ENCODE measurements at places on chromosomes 4 and X.

DNA sequence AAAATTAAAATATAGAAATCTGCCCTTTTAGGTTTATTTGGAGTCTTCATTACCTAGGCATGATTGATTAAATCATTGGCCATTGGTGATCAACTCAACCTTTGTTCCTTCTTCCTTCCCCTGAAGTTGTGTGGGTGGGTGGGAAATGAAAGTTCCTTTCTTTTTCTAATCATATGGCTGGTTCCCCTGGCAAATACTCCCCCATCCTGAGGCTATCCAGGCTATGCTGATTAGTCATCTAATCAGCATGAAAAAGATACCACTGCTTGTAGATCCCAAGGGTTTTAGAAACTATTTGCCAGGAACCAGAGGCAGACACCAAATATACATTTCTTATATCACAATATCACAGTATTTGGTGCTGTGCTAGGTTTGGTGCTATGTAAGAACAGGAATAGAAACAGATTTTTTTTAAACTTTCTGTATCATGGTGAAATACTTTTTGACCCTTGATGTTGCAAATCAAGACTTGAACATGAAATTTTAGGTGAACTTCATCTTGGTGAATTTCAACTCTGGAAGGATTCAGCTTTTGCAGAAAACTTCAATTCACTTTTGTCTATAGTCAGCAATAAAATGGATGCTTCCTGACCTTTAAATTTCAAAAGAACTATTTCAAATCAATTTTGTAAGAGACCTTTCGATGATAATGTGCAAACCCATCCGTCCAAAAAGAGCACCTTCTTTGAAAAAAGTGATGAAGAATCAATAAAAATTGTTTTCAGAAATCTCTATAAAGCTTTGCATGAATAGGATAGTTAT is 71.1 kb downstream of the CCSER1 start:
- no peak for DNase-seq

GRCh38 chrX:41336447-41336846 is 2.5 kb downstream of the DDX3X start:
- no peak for DNase-seq

GRCh38 chr4:129970801-129971200 is 874.8 kb downstream of the C4orf33 start:
- DNase-seq, result no peak

DNA sequence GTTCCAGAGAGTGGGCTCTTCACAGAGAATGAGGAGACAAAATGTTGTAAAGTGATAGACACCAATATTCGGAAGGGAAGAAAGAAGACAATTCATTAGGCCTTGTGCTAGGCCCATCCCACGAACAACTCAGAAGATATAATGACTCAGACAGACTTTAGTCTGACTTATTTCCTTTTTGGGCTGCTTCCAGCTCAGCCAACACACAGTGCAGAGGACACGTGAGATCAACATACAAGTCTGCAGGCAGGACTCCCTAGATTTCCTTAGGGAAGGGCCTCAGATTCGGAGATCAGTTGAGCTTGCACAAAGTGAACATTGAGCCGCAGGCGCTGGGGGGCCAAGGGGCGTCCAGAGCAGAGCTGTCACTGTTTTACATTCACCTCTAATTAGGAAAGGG is 290.7 kb upstream of the TENM3 start:
- DNase-seq, result no peak

- DNase-seq, result no peak
These were observed 59.6 kb downstream of the USP9X start for GRCh38 chrX:41144873-41145272.

GRCh38 chr4:70559211-70559830 is 32.7 kb upstream of the AMBN start:
- peak; percentile 40 for DNase-seq

- no peak for DNase-seq
These were observed 2353.5 kb downstream of the ARAP2 start for GRCh38 chr4:33890841-33891240.

DNA sequence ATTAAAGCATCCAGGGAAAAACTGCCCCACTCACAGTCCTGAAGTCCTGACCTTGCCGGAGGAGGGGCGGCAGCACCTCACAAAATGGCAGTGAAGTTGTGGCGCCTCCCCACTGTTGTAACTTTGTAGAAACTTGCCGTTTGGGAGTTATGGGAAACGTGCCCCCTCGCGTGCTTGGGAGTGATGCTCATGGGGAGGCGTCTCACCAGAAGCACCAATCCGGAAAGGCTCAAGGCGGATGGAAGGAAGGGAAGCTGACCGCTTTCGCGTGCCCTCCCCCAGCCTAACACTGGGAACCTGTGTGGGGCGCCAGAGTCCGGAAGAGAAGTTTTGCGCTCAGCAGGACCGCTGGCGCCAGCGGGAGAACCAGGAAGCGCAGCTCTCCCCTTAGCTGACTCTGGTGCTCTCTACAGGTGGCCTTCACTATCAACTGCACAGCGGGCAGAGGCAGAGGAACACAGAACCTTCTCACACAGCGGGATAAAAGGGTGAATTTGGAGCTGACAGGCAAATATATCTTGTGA is at the start of the genes CT45A10 and SAGE1:
TSS of gene CT45A10 (minus strand) at position 151 of the 524 bp plus-strand sequence. CDS start 8,100 bp downstream, outside the sequence.
TSS of gene SAGE1 (plus strand) at position 423 of the 524 bp plus-strand sequence. CDS start 2,527 bp downstream, outside the sequence.
- peak; percentile 20 for DNase-seq

DNA sequence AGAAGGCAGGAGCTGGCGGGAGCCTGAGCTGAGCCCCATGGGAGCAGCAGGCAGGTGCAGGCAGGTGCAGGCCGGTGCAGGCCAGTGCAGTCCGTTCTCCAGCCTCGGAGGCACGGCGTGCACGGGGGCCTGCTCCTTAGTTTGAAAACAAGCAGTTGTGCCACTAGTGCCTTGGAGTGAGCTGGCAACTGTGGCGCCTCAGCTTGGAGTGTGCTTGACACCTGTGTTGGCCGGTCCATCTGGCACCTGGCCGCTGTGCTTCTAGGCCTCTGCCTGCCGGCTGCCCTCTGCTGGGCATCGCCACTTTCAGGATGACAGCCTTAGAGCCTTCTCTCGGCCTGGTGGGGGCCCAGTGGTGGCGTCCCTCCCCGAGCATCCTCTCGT is 47.9 kb downstream of the RGS12 start:
- DNase-seq, result no peak

- DNase-seq, result no peak
These were observed 417.7 kb upstream of the GALNT7 start for GRCh38 chr4:172750910-172751309.

DNA sequence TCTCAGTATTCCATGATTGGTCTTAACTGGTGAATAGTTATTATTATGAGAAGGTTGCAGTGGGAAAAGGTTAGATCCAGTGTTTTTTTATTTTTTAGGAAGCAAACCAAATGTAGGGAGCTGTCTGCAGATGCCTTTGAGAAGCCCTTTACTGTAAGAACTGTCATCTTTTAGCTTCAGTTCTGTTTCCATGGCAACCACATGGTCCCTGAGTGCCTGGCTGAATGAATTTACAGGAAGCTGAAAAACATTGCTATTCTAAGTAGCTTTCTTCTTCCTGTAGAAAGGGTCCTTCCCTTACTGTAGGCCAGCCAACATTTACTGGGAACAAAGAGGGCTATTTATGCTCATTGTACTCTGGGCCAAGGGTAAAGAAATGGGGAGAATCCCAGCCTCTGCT is 103.3 kb downstream of the DCLK2 start:
- no peak for DNase-seq

- no peak for DNase-seq
These were observed 100.9 kb upstream of the TBC1D9 start for GRCh38 chr4:140857111-140857510.

DNA sequence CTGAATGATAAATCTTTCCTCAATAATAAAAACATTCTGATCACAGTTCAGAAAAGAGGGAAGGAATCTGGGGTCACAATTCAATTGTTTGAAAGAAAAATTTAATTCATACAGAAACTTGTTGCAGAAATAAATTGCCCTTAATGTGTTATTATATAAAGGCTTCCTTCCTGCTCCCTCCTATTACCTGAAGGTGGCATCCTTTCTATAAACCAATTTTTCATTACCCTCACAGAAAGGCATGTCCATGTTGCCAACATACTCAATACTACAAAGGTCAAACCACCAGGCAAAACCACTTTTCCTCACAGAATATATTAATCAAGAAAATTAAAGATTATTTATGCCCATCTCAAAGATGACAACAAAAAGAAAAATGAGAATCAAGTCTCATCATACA is 194.3 kb upstream of the CT83 start:
- DNase-seq, result no peak

GRCh38 chrX:100995469-100995868 is 26.0 kb downstream of the ARL13A start:
- no peak for DNase-seq

DNA sequence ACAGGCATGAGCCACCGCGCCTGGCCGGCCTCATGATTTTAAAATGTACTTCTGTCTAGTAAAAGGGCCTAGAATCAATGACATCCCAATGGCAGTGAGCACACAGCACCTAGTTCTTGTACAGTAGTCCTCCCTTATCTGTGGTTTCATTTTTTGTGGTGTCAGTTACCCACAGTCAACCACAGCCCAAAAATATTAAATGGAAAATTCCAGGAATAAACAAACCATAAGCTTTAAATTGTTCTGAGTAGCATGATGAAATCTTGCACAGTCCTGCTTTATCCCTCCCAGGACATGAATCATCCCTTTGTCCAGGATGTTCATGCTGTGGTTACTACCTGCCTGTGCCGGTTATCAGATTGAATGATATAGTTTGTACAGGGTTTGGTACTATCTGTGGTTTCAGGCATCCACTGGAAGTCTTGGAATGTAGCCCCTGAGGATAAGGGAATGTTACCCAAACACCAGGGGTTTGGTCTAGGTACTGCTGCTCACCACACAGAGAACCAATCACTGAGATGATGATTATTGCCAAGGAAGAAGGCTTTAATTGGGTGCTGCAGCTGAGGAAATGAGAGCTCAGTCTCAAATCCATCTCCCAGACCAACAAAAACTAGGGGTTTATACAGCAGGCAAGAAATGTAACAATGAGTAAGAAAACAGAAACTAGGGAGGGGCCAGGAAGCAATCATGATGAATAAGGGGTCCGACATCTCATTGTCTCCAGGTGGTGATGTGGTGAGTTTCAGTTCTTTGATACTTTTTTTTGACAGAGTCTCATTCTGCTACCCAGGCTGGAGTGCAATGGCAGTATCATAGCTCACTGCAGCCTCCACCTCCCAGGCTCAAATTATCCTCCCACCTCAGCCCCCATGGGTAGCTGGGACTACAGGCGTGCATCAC is 16.2 kb upstream of the FHL1 start:
- DNase-seq, result no peak

GRCh38 chr4:174334628-174335027 is 50.9 kb downstream of the CEP44 start:
- DNase-seq, result no peak

GRCh38 chrX:21838937-21839333 is 482 bp upstream of the MBTPS2 start:
- DNase-seq, result no peak

- DNase-seq, result peak; percentile 3
These were observed 80.8 kb upstream of the IQCM start for GRCh38 chr4:149896432-149896831.

DNA sequence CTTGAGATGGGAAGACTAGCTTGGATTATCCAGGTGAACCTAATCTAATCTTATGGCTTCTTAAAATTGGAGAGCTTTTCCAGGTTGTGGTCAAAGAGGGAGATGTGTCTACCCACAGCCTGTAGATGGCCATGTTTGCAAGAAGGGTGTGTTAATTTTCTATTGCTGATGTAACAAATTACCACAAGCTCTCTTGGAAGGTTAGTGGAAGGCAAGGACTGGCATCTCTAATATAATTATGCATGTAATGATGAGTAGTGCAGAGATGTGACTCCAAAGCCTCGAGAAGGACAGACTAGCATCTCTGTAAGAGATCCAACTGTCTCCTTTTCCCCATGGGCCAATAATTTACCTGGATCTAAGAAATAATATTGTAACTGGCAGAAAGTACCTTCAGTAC is 3.2 kb upstream of the ADH1B start:
- DNase-seq, result no peak

DNA sequence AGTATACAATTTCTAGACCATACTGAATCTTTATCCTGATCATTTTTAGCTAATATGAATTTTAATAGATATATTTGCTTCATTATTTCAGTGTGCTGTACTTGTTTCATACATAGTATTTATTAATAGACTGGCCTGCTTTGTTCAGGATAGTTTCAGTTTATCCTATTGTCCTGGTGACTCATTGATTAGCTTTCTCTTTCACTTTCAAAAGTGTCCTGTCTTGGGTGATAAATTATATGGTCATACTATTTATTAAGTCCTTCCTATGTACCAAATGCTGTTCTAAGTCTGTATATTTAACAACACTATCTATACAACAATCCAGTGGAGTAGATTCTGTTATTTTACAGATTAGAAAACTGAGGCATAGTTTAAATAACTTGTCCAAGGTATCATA is 153.8 kb upstream of the RAPGEF2 start:
- DNase-seq, result no peak

DNA sequence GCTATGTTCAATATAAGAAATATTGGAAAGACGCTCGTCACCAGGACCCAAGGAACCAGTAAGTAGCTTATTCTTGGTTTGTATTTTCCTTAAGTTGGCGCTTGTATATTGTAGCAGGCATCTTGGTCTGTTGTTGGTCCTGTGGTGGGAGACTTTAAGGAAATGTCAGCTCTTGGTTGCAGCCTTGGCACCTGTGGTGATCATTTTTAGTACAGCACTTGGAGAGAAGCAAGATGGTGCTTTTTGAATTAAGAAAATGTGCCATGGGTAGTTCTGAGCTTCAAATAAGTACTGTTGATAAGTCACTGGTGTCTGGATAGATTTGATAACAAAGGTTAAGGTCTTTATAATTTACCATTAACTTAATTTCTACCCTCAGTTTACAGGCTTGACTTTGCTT is 1.1 kb downstream of the RPS3A start:
- no peak for DNase-seq

GRCh38 chrX:91414713-91415112 is 19.9 kb upstream of the PABPC5 start:
- no peak for DNase-seq

GRCh38 chr4:161189286-161190134 is 974.3 kb downstream of the FSTL5 start:
- no peak for DNase-seq

GRCh38 chr4:109701566-109702410 is 1.5 kb downstream of the CASP6 start:
- DNase-seq, result no peak

DNA sequence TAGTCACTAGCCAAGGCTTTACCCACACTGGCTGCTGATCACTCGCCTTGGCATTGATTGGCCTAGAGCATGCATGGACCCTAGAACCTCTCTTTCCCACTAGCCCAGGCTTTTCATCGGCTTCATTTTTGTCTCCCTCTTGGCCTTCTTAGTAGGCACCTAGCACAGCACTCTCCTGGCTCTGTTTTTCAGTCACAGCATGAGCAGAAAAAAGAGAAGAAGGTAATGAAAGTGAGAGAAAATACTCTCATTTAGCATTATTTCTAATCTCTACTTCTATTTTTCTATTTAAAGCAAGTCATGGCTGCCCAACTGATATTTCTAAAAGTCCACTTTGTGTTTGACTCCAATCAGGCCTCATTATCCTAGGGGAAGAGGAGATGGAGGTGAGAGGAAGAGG is 267.2 kb downstream of the FBXO8 start:
- DNase-seq, result no peak

DNA sequence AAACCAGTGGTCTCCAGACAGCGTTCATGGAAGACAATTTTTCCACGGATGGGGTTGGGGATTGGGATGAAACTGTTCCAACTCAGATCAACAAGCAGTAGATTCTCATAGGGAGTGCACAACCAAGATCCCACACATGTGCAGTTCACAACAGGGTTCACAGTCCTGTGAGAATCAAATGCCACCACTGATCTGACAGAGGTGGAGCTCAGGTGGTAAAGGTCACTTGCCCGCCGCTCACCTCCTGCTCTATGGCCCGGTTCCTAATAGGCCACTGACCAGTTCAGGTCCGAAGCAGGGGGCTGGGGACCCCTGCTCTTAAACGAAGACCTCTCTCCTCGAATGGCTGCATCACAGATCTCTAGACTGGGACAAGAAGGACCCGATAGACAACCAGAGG is 4.4 kb downstream of the APBB2 start:
- DNase-seq, result no peak

All from NCI-H1930 (cell line).